Stimulated activated CD4-positive, alpha-beta T cell treated with anti-CD3 and anti-CD28 coated beads, TNF-alpha, amount 100 ng/mL, for 1 hour (primary cell): ENCODE measurements at places on chromosomes 1 and 21.

GRCh38 chr1:232786845-232787455 lies 18.3 kb upstream of the MAP10 start:
- DNase-seq = no peak

DNA sequence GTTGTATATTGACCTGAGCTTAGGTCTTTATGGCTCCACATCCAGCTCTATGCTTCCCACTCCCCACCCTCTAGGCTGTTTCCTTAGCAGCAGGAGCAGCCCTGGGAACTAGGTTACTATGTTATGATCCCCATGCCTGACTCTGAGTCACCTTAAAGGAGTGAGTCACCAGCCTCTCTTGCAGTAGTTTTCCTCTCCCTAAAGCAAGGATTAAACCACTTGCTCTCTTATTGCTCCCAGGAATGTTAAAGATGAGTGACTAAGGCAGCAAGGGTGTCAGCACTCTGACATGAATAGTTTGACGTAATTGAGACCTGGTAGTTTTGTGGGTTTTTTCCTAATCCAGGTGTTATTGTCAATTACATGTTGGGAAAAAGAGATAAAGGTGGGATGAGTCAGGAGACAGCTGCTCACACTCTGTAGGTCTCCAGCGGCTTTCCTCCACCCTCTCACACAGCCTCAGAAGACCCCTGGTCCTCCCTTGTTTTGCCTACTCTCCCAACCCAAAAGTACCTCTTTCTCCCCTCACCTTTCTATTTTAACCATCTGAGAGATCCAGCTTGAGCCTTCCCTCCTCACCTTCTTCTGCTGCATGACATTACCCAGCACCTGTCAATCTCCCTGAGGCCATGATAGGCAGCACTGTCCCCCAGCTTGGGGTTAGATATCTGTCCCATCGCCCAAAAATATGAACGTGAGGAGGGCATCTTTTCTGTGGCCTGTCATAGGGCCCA lies 369.1 kb upstream of the VAMP3 start:
- DNase-seq = no peak

DNA sequence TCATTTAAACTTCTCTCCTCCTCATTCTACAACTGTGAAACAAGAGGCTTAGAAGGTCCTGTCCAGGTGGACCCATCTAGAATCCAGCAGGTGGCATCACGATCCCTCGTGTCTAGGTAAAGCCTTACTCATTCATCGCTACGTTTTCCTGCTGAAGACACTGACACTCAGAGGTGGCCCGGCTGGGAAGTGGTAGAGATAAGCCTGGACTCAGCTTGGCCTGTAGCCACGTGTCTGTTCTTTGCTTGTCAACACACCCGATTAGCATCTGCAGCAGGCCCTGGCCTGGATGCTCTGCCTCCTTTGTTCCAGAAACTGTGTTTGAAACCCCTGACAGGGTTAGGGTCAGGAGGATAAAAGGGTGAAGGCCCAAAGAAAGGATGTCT lies 43.4 kb downstream of the PARP1 start:
- DNase-seq = no peak

- no peak for DNase-seq
Measured at GRCh38 chr21:46229923-46230260, 1.3 kb upstream of the LSS start.

GRCh38 chr1:240310226-240310925 lies 218.7 kb downstream of the FMN2 start:
- DNase-seq = no peak

DNA sequence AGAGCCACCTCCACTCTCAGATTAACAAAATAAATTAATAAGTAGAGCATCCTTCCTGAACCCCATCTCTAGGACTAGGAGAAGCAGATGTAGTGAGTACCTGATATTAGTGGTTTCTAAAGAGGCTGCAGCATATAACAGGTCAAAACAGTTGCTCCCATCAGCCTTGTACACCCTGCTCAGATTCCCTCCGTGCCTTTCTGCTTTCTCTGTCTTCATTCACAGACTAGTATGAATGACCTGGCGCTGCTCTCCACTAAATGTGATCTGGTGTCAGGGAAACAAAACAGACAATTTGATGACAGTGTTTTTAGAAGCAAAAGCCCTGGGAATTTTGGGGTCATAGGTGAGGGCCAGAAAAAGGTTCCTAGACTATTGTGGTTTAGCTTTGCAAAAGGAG lies 8.3 kb downstream of the SESN2 start:
- DNase-seq = no peak

GRCh38 chr1:28160782-28161266 lies 15.7 kb downstream of the PTAFR start:
- no peak for DNase-seq

DNA sequence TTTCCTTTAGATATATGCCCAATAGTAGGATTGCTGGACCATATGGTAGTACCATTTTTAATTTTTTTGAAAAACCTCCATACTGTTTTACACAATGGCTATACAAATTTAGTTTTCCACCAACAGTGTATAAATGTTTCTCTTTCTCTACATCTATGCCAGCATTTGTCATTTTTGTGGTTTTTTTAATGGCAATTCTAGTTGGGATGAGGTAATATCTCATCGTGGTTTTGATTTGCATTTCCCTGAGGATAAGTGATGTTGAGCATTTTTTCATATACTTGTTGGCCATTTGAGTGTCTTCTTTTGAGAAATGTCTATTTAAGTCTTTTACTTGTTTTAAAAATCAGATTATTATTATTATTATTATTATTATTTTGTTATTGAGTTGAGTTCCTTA lies 35.5 kb downstream of the PLA2G4A start:
- no peak for DNase-seq

GRCh38 chr1:70509996-70510876 lies 99.2 kb downstream of the CTH start:
- DNase-seq = no peak

- no peak for DNase-seq
Measured at GRCh38 chr1:97905141-97905940, 15.5 kb downstream of the DPYD start.

DNA sequence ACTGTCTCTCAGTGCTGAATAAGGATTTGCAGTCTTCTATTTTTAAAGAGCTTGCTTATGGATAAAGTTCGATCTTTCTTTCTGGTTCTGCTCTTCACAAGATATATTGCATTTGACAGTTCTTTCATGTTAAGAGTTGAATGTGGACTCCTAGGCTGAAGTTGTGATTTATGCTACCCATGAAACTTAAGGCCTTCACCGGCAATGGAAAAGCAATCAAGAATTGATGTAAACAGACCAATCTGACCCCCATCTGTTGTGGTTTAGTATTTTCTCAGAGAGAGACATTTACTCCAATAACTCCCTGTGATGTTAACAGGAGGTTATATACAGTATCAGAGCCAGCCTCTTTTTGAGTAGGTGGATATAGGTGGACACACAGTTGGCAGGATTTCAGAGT lies 165.8 kb downstream of the PAPPA2 start:
- no peak for DNase-seq

DNA sequence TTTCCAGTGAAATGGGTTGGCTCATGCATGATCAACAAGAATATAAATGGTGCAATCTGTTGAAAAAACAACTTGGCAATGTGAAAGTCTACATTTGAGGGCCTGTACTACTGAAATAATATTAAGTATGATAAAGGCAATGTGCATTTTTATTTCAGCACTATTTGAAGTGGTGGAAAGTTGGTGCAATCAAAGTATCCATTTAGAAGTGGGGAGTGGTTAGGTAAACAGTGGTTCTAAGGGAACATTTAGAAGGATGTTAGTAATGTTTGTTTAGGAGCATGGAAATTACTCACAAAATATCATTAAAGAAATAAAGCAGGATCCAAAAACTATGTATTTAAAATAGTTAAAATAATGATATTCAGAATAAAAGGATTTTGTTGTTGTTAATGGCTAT lies 60.2 kb downstream of the CHRM3 start:
- no peak for DNase-seq

- no peak for DNase-seq
Measured at GRCh38 chr1:179206812-179207211, 22.7 kb downstream of the ABL2 start.

DNA sequence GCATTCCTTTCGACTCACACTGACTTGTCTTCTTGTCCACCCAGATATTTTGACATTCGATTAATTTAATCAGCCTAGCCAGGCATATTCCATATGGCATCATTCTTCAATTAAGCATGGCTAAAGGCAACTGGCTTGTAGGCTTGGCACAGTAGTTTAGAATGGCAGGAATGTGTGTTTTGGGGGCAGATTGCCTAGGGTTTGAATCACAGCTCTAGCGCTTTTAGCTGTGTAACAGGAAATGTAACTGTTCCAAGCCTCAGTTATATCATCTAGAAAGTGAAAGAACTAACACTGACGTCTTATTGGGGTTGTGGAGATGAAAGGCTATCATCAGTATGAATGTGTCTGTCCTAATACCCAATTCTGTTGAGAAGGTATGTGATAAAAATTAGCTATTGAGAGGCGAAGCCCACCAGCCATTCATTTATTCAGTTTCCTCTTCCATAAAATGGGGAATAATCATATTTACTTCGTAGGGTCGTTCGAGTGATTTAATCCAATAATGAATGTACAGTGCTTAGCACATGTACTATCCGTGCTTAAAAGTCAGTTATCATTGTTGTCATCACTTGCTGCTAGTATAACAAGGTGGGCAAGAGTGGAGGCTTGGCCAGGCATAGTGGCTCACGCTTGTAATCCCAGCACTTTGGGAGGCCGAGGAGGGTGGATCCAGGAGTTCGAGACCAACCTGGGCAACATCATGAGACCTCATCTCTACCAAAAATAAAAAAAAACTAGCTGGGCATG lies 41.6 kb upstream of the GRHL3 start:
- DNase-seq = no peak

DNA sequence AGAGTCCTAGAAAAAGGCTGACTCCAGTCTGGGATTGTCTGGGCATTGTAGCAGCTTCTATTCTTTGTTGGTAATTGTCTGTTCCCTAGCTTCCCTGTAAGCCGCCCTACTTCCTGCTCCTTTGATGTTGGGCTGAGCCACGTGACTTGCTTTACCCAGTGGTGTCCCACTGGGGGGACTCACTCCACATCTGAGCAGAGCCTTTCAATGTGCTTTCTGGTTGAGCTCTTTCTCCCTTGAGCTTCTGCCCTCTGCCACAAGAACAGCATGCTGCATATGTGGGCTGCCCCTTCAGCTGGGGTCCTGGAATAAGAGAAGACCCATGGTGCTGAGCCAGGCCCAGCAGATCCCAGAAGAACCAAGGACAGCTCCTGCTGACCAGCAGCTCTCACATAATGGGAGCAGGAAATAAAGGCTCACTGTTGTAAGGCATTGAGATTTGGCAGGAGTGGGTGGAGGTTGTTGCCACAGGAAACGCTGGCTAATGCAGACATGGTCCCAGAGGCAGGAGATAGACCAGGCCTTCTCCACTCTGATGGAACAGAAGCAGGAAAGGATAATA lies 276.3 kb upstream of the GJB5 start:
- no peak for DNase-seq

- DNase-seq = no peak
Measured at GRCh38 chr1:240833075-240833474, 221.1 kb upstream of the GREM2 start.

DNA sequence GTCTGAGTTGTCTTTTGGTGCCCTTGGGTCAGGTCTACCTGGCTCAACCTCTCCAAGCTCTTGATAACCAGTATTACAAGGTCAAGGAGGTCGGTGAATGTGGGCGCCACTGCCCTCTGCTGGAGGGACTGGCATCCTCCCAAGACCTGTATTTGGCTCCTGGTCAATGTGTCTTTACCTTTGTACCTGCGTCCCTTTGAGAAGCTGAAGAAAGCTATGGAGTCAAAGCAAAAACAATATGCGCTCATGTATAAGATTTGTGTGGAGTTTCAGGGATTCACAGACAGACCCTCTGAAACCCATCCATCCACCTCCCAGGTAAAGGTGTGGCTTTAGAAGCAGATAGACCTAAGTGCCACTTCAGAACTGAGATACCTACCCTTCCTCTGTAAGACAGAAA lies 61.8 kb upstream of the NBL1 start:
- peak; percentile 51 for DNase-seq

DNA sequence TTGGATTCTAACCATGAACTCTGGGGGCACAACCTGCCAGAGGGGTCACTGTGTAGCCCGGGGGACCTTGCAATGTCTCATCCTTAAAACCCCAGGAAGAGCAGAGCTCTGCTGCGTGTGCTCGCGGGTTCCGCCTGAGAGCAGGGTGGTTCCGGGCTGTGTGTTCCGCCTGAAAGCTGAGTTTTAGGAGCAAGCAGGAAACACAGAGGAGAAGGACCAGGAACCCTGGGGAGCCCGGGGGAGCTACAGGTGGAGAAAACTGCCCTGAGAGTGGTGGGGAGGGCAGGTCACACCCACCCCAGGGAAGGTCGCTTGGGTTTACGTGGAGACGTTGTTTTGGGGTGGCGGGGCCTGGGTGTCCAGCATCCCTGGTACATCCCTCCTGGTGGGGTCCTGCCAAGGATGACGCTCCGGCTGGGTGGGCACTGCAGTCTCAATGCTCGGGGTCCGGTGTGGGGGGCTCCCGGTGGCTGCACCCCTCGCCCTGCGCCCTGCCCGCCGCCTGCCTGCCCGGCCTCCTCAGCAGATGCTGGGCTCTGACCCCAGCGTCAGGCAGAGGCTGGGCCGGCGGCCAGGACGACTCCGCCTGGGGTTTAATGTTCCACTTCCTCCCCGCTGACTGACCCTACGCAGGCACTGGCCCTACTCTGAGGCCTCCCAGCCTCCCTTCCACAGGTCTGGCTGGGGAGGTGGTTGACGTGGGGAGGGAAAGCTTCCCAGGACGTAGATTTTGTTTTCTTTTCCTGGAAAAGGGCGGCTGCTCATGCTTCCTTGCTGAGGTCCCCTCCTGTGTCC lies 17.3 kb upstream of the C1orf159 start:
- no peak for DNase-seq

DNA sequence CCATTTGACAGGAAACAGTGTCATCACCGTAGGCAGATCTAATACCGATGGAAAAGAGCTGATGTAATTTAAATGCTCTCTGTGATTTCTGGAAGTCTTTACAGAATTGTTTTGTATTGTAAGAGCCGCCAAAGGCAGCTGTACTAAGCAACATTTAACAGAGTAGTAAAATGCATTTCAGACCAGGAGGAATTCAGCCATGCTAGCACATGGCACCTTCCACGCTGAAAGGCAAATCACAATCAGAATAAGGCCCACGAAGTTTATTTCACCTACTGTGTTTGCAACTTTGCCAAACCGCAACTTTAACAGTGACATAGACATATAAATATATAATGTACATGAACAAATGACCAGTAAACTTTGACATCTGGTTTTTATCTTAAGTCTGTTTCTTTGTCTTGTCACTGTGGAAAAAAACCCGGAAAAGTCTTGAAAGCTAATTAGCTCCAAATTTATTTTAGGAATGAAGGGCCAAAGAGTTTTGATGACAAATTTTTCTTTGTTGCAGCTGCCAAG lies 26.1 kb upstream of the DISC1 start:
- no peak for DNase-seq
